ENCODE measurements at places on chromosomes 1 and 21.
A peak's percentile ranks its signal among the peaks of the same experiment; 100 is the strongest.

- DNase-seq = no peak
These were observed 42.8 kb upstream of the IL12RB2 start for GRCh38 chr1:67264899-67265298.

DNA sequence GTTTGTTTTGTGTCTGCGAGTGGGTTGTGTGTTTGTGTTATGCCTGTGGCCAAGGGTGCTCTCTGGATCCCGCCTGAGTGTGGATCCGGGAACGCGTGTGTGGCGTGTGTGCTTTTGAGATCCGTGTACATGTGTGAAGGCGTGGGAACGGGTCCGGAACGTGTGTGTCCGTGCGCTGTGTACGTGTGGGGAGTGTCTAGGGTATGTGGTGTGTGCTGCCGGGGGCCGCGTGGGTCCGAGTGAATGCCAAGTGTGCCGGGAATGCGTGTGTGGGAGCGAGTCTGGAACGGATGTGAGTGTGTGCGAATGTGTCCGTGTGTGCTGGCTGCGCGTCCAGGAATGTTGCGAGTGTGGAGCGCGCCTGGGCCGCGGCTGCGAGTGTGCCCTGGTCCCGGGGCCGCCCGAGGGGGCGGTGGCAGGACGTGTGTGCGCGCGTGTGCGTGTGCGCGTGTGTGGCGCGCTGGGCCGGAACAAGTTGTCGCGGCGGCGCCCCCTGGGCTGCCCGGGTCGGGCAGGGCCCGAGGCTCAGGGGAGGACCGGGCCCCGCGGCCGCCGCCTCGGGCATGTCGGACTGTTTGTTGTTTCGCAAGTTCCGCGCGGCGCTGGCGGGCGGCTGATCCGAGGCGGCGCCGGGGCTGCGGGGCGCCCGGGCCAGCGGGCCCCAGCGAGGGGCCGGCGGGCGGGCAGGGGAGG lies 953 bp downstream of the PTPRU start:
- DNase-seq = peak; percentile 18

DNA sequence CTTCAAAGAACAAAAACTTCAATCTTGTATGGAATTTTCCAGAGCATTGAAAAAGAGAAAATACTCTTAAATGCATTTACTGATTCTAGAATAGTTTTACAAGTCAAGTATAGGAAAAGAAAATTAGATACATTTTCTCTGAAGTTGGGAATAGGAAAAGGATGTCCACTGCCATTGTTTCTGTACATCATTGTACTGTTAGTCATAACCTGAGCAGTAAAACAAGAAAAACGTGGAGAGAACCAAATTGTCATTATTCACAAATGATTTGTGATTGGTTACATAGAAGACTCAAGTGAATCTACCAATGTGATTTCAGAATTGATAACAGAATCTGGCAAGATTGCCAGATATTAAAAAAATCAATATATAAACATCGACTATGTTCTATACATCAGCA lies 27.4 kb downstream of the PRKACB start:
- DNase-seq = no peak

DNA sequence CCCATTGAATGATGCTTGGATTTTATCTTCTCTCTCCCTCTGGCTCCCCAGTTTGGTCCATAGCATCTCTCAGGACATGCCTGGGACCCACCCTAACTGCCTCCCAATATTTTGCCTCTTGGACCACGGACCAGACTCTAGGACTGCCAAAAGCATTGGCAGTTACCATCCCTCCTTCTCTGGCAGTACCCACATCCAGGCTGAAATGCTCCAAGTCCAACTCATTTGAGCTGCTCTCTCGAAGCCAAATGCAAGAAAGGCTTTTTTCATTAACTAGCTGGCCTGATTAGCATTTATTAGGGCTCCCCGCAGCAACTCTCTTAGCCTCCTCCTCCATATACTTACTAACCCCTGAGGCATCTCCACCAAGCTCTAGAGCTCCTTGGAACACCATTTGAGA lies 140.0 kb upstream of the GRIK3 start:
- DNase-seq = peak; percentile 24

DNA sequence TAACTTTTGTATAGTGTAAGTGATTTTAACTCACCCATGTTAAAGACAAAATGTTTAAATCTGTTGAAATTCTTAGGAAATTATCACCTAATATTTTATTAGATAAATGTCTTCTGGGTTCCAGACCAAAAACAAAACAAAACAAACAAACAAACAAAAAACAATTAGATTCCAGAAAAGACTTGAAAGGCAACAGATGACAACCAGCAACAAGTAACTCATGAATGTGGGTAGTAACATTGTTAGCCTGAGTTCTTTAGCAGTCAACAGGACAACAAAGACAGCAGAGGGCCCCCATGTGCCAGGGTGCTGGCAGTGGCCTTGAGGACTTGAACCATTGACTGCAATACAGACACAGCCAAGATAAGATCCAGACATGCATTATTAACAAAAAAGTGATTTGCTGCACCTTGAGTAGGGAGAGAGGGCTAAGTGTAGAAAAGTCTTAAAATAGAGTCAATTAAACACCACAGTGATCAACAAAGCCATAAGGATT lies 2.4 kb upstream of the CD247 start:
- DNase-seq = peak; percentile 61

DNA sequence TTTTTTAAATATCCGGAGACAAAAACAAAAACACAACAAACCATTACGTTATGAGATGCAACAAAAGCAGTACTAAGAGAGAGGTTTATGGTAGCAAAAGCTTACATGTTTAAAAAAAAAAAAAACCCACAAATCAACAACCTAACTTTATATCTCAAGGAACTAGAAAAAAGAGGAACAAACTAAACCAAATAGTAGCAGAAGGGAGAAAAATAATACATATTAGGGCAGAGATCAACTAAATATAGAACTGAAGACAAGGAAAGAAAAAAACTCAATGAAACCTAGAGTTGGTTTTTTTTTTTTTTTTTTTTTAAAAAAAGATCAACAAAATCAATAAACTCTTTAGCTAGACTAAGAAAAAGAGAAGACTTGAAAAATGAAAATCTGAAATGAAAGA lies 34.9 kb downstream of the ZNF644 start:
- no peak for DNase-seq

- peak; percentile 16 for DNase-seq
These were observed 24.4 kb upstream of the DUSP23 start for GRCh38 chr1:159756397-159756796.

Measured in Ammon's horn (tissue), 1 donor.